ENCODE measurements at places on chromosomes 16 and 17. TPM values are rescaled to one million over a fixed set of nuclear protein-coding genes. Genes with fewer than 3 reads are reported as not detected.

DNA sequence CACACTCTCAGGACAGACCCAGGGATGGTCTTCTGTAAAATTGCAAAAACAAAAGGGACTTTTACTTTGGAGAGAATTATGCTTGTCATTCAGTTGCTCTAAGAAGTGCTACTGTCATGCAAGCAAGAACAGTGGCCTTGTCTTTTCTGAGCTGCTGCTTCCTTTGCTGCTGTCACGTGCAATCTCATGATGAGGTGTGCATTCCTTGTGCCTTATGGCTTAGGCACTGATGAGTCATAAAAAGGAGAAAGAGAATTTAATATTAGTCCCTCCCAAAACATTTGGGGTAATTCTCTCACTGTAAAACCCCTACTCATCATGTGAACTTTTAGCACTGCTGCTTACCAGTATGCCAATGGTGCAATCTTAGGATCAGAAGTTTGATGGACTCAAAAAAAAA is 2051.3 kb downstream of the TP53TG3F start:
- no peaks in the 10 kb centered on the region for H3K27me3 ChIP-seq
- H3K4me3 ChIP-seq = no peak overlapping the region
- no peak for DNase-seq
- no peak overlapping the region for H3K27ac ChIP-seq
- peaks cover 3% of the 10 kb centered on the region for H3K36me3 ChIP-seq
- no peaks in the 10 kb centered on the region for H3K4me1 ChIP-seq

Gene GJC1
- 32.0 TPM for polyA plus RNA-seq

Gene CACNA1G
- polyA plus RNA-seq = 1.4 TPM

DNA sequence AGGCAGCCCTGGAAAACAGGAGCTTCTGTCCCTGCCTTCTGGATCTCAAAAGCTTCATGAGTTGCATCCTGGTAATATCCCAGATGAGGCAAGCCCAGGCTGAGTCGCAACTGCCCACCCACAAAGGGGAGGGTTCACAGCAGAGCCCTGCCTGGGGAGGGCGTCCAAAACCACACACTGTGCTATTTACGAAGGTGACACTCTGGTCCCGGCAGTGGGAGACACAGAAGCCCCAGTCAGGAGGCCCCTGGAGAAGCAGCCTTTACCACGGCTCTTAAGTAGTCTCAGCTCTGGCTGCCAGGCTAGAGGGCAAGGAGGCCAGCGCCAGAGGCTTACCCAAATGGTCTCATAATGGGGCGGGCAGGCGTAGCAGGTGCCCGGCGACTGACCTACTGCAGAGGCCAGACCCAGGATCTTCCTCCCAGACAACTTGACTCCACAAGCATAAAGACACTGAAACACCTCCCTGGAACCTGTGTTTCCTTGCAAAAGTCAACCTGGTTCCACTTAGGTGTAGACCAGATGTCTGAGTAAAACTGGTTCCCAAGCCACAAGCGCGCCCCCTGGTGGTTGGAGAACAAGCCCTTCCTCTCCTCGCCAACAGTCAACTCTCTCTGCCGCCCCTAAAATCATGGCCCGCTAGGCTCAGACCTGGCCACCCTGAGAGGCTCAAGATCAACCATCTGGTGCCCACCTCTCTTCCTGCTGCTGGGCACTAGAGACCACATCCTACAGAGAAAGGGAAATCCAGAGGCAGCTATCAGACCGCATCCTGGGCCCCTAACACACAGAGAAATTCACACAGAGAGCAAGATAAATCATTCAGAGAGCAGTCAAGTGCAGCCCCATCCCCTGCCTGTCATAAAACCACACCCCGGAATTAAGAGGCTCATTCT is 5.2 kb downstream of the AXIN2 start:
- H3K27me3 ChIP-seq = peaks cover 5% of the 10 kb centered on the region
- H3K27ac ChIP-seq = no peak overlapping the region
- peaks cover 23% of the 10 kb centered on the region for H3K4me1 ChIP-seq

DNA sequence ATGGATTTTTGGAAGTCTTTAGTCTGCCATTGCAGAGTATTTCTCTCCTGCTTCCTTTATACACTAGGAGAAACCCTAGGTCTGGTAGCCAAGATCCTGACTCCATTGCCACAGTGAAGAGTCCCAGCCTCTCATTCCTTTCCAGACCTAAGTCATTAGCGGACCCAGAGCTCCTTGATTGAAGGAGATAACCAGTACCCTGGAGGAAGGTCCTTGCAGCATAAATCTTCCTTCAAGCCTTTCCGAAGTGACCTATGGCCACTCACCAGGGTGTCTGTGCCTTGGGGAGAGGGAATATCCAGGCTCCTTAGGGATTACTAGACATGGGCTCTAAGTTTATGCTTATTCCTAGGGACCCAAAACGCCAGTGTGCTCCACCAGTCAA is 35.8 kb downstream of the BCL7C start:
- no peaks in the 10 kb centered on the region for H3K36me3 ChIP-seq
- H3K4me1 ChIP-seq = no peaks in the 10 kb centered on the region
- H3K4me3 ChIP-seq = no peak overlapping the region
- no peak overlapping the region for H3K27ac ChIP-seq
- DNase-seq = no peak

DNA sequence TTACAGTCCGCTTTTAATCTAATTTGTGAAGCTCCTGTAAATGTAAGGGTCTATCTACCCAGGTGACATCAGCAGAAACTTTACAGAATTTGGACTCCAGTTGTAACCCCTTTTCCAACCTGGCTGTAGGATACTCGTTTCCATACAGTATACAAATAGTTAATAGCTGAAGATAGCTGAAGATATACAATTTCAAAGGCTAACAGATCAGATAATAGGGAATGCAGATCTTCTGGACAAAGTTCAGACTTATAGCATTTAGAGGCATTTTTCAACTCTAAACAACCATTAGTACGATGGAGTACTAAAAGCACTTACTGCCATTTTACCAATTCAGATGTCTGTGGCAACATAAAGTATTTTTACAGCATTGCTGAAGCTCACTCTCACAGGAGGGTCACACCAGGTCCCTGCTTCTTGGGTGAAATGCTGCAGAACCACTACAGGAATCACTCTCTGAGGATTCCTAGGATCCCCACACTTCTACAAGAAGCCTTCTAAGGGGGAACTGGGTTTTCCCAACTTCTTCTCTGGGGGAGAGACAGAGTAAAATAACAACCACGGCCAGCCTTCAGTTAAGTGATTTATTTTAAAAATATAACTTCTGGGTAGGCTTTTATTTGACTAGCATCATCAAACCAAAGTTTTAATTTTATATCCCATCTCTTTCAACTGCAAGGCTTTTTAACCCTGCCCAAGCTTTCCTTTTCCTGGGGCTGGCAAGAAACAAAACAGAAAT is 2.9 kb downstream of the VEZF1 start:
- no peak for DNase-seq
- H3K4me1 ChIP-seq = peaks cover 18% of the 10 kb centered on the region
- H3K4me3 ChIP-seq = no peak overlapping the region
- H3K27ac ChIP-seq = no peak overlapping the region

- no peak overlapping the region for H3K27ac ChIP-seq
- H3K4me1 ChIP-seq = peaks cover 33% of the 10 kb centered on the region
- no peak for DNase-seq
- no peak overlapping the region for H3K4me3 ChIP-seq
- H3K27me3 ChIP-seq = no peaks in the 10 kb centered on the region
- H3K36me3 ChIP-seq = peaks cover 12% of the 10 kb centered on the region
These were observed 2.0 kb upstream of the TOP2A start for GRCh38 chr17:40419559-40420331.

Gene CX3CL1
- polyA plus RNA-seq = 0.24 TPM

GRCh38 chr16:83717308-83717707 is 90.5 kb upstream of the HSBP1 start:
- H3K27ac ChIP-seq = no peak overlapping the region
- H3K4me1 ChIP-seq = no peaks in the 10 kb centered on the region
- H3K27me3 ChIP-seq = no peaks in the 10 kb centered on the region
- H3K36me3 ChIP-seq = no peaks in the 10 kb centered on the region
- peak; percentile 74 for DNase-seq
- H3K4me3 ChIP-seq = no peak overlapping the region

GRCh38 chr16:24253192-24253591 is 2.9 kb upstream of the CACNG3 start:
- DNase-seq = peak; percentile 95
- H3K27me3 ChIP-seq = peaks cover 34% of the 10 kb centered on the region
- H3K4me1 ChIP-seq = peaks cover 6% of the 10 kb centered on the region
- no peaks in the 10 kb centered on the region for H3K36me3 ChIP-seq
- no peak overlapping the region for H3K4me3 ChIP-seq

- no peak for DNase-seq
- no peak overlapping the region for H3K27ac ChIP-seq
- peaks cover 37% of the 10 kb centered on the region for H3K4me1 ChIP-seq
- no peaks in the 10 kb centered on the region for H3K36me3 ChIP-seq
- H3K4me3 ChIP-seq = no peak overlapping the region
These were observed 18.4 kb downstream of the LDHD start for GRCh38 chr16:75097941-75098901.

GRCh38 chr16:8729779-8730334 is 55.4 kb downstream of the ABAT start:
- no peaks in the 10 kb centered on the region for H3K4me1 ChIP-seq
- H3K27ac ChIP-seq = no peak overlapping the region
- no peak overlapping the region for H3K4me3 ChIP-seq

- no peak overlapping the region for H3K27ac ChIP-seq
- peaks cover 60% of the 10 kb centered on the region for H3K4me1 ChIP-seq
- DNase-seq = peak; percentile 58
- H3K27me3 ChIP-seq = no peaks in the 10 kb centered on the region
These were observed 20.1 kb downstream of the UBE2O start for GRCh38 chr17:76432712-76433336.

GRCh38 chr16:80344570-80344969 is 196.2 kb upstream of the DYNLRB2 start:
- H3K36me3 ChIP-seq = no peaks in the 10 kb centered on the region
- DNase-seq = no peak
- no peaks in the 10 kb centered on the region for H3K27me3 ChIP-seq
- no peak overlapping the region for H3K27ac ChIP-seq
- H3K4me1 ChIP-seq = no peaks in the 10 kb centered on the region
- H3K4me3 ChIP-seq = no peak overlapping the region

Gene CMTM1
- polyA plus RNA-seq = 1.9 TPM

DNA sequence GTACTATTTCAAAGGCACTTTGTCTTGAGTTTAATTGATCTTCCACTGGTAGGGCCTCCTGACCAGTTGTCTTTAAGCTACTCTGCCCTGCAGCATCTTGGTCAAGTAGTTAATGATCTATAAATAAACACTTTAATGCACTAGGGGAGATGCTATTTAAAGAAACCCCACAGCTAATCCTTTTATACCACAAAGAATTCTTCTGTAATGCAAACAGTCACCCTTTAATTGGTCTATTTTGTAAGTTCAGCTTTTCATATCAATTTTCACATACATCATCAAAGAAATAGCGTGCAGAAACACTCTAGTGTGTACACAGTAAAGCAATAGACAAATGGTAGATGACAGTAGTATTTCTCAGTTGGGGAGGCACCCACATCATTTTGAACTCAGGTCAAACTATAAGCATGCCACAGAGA is 70.3 kb downstream of the PMP22 start:
- no peak for DNase-seq
- H3K27ac ChIP-seq = no peak overlapping the region
- no peaks in the 10 kb centered on the region for H3K36me3 ChIP-seq
- H3K4me3 ChIP-seq = no peak overlapping the region

Gene ST6GALNAC2
- not detected for polyA plus RNA-seq

DNA sequence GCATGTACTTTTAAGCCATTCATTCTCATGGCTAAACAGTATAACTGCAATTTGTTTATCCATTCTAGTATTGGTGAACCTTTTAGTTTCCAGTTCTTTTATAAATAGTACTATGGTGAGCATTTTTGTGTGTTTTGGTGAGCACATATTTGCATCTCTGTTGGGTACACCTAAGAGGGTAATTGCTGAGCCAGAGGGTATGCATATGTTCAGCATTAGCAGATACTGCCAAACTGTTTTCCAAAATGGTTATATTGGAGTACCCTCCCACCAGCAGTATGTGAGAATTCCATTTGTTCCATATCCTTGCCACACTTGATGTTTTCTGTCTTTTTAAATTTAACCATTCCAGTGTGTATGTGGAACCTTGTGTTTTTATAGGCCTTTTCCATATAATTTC is 54.1 kb upstream of the SLC12A3 start:
- DNase-seq = no peak
- H3K27ac ChIP-seq = no peak overlapping the region
- H3K4me1 ChIP-seq = no peaks in the 10 kb centered on the region
- no peaks in the 10 kb centered on the region for H3K27me3 ChIP-seq

DNA sequence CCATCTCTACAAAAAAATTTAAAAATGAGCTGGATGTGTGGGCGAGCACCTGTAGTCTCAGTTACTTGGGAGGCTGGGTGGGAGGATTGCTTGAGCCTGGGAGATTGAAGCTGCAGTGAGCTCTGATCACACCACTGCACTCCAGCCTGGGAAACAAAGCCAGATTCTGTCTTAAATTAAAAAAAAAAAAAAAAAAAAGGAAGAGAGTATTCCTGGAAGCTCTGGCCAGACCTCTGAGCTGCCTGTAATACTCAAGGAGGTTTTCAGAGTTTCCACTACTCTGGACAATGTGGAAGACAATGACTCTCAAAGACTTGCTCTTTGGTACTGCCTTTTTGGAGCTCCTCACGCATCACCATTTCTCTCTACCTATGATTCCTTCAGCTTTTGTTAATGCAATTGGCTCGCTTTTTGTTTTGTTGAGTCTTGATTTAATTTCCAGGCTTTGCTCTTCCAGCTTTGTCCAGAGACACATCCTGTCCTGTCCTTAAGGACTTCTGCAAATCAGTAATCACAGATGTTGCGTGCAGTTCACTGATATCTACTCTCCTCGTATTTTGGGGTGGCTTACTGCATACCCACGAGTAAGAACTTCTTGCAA is 10.8 kb downstream of the CHD9 start:
- DNase-seq = no peak
- H3K27me3 ChIP-seq = no peaks in the 10 kb centered on the region

- no peak overlapping the region for H3K27ac ChIP-seq
- DNase-seq = peak; percentile 53
- no peaks in the 10 kb centered on the region for H3K27me3 ChIP-seq
- peaks cover 3% of the 10 kb centered on the region for H3K36me3 ChIP-seq
- no peaks in the 10 kb centered on the region for H3K4me1 ChIP-seq
These were observed 1.2 kb downstream of the LCAT start for GRCh38 chr16:67942510-67943255.

DNA sequence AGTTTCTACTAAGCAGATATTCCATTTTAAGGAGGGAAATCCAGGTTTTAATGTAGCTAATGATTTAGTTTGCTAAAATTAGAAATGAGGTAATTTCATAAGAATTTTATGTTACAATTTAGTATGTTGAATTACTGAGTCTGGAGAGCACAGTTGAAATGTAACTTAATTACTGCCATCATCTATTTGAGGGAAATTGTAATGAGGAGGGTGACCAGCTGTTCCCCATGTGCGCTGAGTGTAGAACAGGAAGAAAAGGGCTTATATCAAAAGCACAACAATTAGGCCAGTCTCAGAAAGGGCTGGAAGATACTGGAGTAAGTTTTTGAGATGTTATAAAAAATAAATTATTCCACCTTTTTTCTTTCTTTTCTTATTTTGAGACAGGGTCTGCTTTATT is 735.1 kb upstream of the GOT2 start:
- H3K4me1 ChIP-seq = no peaks in the 10 kb centered on the region
- H3K4me3 ChIP-seq = no peak overlapping the region
- no peak for DNase-seq
- no peaks in the 10 kb centered on the region for H3K36me3 ChIP-seq
- no peaks in the 10 kb centered on the region for H3K27me3 ChIP-seq
- H3K27ac ChIP-seq = no peak overlapping the region

GRCh38 chr16:49277766-49278566 is 3.7 kb downstream of the CBLN1 start:
- H3K27me3 ChIP-seq = peaks cover 88% of the 10 kb centered on the region
- H3K4me1 ChIP-seq = peaks cover 66% of the 10 kb centered on the region
- peak; percentile 64 for DNase-seq
- no peak overlapping the region for H3K27ac ChIP-seq

GRCh38 chr17:78774453-78774852 is 7.6 kb downstream of the CYTH1 start:
- no peak overlapping the region for H3K4me3 ChIP-seq
- no peak for DNase-seq
- no peaks in the 10 kb centered on the region for H3K27me3 ChIP-seq
- no peaks in the 10 kb centered on the region for H3K36me3 ChIP-seq

Gene CMTM2
- not detected for polyA plus RNA-seq

Gene KCNAB3
- polyA plus RNA-seq = 0.45 TPM
